ENCODE measurements at places on chromosomes 7 and 10.
A peak's percentile ranks its signal among the peaks of the same experiment; 100 is the strongest.

DNA sequence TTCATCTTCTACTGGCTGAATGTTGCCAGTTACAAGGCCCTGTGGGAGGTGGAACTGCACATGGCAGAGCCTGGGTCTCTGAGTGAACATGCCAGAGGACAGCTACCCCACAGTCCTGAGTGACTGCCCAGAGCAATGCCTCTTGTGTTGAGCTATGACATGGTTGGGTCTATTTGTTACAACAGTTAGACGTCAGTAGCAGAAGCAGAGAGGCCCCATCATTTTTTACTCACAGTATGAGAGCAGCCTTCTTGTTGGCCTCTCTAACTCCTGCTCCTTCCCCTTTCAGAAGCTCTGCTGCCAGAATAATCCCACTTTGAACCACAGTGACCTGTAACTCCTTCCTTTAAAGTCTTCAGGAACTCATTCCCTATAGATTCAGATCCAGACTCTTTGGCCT is 30.8 kb upstream of the NRP1 start:
- DNase-seq, result no peak

- DNase-seq, result no peak
These were observed 119.7 kb upstream of the TNRC18 start for GRCh38 chr7:5543361-5543760.

GRCh38 chr7:82078807-82079206 is 309.0 kb upstream of the HGF start:
- DNase-seq, result no peak

DNA sequence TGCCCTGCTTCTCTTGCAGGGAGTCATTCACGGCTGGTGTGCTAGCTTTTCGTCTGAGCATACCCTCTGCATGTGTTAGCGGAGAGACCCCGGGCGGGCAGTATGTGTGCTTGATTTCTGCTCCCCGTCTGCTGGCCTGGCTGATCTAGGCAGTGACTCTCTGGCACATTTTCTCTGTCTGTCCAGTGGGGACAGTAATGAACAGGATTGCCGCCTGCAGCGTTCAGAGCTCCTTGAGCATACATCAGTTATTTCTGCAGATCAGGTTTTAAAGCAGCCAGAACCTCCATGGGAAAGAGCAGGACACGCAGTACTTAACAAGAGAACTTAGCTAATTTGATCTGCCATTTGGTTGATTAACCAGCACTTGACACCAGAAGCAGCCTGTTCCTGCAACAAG is 242.5 kb downstream of the CELF2 start:
- DNase-seq, result no peak

DNA sequence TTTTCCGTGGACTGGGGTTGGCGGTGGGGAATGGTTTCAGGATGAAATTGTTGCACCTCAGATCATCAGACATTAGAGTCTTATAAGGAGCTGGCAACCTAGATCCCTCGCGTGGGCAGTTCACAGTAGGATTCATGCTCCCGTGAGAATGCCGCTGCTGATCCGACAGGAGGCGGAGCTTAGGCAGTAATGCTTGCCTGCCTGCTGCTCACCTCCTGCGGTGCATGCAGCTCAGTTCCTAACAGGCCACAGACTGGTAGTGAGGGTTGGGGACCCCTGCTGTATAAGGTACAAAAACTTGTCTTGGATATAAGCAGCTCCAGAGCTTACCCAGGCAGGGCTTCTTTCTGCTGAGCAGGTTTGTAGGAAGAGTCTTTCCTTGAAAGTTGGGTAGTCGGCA is 53.9 kb downstream of the SHH start:
- DNase-seq, result no peak

- DNase-seq, result no peak
These were observed 7.9 kb downstream of the SLC25A28 start for GRCh38 chr10:99612167-99612831.

DNA sequence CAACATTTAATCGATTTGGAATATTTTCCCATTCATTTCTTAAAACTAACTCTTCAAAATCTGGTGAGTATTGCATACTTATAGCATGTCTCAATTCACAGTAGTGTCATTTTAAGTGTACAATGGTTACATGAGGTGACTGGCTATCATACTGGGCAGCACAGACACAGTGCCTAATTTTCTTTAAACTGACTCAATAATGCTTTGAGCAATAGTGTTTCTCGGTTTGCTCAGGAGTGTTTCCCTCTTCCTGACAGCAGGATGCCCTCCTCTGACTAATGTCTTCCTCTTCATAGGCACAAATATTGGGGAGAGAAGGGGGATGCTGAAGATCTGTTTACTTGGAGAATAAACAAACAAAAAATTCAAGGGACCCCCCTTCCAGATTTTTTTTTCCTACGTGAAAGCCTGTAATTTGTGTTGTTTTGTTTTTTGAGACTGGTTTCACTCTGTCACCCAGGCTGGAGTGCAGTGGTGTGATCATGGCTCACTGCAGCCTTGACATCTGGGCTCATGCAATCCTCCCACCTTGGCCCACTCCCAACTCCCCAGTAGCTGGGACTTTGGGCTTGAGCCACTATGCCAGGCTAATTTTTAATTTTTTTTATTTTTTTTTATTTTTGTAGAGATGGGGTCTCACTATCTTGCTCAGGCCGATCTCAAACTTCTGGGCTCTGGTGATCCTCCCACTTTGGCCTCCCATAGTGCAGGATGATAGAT is 2.2 kb downstream of the MRC1 start:
- no peak for DNase-seq

DNA sequence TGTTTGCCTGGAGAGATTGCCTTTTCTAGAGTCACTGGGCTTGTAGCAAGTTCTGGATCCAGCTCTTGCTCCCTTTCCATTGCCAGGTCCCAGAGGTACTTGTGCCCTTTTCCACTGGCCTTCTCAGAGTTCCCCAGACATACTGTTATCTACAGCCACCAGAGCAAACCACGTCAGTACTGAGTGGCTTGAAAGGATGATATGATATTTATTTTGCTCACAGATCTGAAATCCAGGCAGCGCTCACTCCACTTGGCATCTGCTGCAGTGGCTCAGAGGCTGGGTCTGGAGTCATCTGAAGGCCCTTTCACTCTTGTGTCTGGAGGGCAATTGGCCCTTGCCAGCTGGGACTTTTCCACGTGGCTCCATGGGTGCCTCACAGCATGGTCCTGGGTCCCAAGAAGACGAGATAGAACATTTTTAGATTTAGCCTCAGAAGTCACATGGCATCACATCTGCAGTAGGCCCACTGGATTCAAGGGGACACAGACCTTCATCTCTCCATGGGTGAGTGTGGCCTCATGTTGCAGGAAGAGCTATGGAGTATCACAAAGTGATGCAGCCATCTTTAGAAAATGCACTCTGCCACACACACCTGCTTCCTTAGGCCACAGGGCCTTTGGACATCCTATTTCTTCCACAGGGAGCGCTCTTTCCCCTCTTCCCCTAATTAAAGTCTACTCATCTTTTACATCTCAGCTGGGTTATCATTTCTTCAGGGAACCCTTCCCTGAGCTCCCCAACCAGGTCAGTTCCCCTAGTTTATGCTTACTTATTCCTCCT is 22.9 kb upstream of the TCF7L2 start:
- peak; percentile 58 for DNase-seq
